ENCODE measurements at places on chromosomes 12 and 14. TPM values are rescaled to one million over a fixed set of nuclear protein-coding genes. Genes with fewer than 3 reads are reported as not detected.

GRCh38 chr14:53432378-53432802 is 279.3 kb upstream of the DDHD1 start:
- DNase-seq = peak; percentile 59

GRCh38 chr12:120229487-120230325 is 28.8 kb upstream of the RPLP0 start:
- DNase-seq = peak; percentile 60

GRCh38 chr12:1517007-1517406 is 77.4 kb downstream of the FBXL14 start:
- DNase-seq = no peak

GRCh38 chr14:93059917-93060545 is 55.7 kb downstream of the ITPK1 start:
- DNase-seq = no peak

DNA sequence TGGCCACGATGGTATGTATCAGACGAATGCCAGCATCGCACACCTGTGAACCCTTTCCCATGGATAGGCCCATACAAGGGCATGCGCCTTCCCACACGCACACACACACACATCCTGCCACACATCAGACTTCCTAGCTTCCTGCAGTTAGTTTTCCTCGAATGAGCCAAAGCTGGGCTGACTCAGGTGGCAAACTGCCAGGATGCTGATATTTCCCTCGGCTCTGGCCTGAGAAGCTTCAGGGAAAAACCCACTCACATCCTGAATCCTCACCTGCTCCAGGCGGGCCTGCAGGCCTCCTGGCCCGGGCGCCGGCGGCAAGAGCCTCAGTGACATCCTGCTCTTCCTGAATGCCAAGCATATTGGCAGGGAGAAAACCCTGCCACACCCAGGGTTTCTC is 22.4 kb downstream of the CALM1 start:
- DNase-seq = peak; percentile 74

DNA sequence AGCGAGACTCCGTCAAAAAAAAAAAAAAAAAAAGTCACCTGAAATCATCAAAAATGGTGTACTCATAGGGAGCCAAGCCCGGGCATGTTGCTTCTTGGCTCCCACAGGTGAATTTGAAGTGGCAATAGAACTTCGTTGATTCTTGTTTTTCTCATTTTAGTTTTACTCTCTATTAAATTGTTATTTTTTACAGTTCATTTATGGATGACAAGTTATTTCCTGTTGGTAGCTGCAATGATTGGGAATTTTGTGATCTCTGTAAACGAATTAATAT is 1.3 kb downstream of the TM7SF3 start:
- DNase-seq = no peak

- peak; percentile 35 for DNase-seq
Measured at GRCh38 chr14:55448141-55448614, 7.8 kb upstream of the TBPL2 start.

GRCh38 chr12:50988051-50988450 is 35.7 kb downstream of the HIGD1C start:
- no peak for DNase-seq

GRCh38 chr14:32576088-32576795 is 247.1 kb downstream of the AKAP6 start:
- DNase-seq = peak; percentile 39

DNA sequence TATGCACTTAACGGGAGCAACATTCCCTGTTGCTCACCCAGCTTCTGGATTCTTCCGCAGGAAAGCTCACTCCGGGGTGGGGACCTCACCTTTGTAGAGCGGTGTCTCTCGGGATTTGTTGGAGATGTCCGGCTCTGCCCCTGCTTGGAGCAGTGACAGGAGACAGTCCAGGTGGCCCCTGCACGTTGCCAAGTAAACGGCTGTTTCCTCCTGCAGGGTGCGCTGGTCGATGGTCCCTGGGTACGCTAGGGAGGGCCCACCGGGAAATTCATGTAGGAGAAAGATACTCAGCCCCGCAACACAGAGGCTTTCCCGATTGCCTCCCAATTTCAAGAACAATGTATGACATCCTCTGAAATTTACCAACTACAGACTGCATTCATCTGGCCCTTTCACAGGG is 23.1 kb downstream of the ASB2 start:
- peak; percentile 31 for DNase-seq

DNA sequence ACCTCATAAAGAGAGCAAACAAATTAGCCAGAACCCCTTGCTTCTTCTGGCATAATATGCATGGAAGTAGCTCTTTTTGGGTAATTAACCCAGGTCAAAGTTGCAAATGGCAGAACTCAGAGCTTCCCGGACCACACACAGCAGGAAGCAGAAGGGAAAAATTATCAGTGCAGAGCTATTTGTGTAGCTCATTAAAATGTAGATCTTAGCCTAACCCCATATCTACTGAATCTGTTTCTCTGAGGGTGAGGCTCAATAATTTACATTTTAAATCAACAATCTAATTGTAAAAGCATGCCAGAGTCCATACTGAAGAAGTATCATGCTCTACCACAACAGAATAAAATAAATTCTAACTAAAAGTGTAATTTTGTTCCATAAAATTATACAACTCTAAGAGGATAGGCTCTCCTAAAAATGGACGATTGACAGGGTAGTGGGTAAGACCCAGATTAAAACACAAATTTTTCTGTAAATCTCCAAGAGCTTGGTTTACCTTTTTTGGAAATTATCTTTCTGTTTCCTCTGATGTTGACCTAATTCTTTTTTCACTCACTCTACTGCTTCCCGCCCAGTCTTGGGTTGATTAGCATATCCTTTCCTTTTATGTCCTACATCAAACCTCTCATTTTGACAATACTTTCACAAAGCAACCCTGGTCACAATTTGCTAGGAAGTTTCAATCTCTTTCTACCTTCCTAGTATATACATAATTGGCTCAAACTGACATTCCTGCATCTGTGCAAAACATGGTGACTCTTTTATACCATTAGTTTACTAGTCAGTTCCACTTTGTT is 213.3 kb upstream of the SLC16A7 start:
- no peak for DNase-seq

DNA sequence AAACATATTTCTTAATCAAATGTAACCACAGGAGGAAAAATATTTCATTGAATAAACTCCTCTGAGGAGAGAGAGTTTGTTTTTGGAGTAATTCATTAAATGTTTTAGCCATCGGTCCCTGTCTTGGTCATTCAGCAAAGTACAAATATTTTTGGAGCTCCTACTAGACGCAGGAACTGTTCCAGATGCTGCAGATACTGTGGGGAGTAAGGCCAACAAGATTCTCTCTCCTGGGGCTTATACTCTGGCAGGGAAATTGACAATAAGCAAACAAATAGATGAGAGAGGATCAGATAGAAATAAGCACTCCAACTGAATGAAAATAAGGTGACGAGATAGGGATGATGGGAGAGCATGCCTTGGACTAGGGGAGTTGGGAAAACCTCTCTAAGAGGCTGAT is 264.1 kb downstream of the TTC8 start:
- DNase-seq = peak; percentile 42

DNA sequence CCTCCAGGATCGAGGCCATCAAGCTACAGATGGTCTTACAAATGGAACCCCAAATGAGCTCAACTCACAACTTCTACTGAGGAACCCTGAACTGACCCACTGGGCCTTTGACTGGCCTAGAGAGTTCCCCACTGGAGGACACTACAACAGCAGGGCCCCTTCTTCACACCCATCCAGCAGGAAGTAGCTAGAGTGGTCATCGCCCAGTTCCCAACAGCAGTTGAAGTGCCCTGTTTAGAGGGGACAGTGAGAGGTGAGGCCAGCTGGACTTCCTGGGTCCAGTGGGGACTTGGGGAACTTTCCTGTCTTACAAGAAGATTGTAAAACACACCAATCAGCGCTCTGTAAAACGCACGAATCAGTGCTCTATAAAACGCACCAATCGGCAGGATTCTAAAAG is 247.9 kb upstream of the BTG1 start:
- DNase-seq = no peak

The TUNAR gene
- not detected for total RNA-seq

The GZMB gene
- not detected for total RNA-seq

The TPCN1 gene
- 78.2 TPM for total RNA-seq

The FBXO34 gene
- 35.7 TPM for total RNA-seq

The CMTM5 gene
- not detected for total RNA-seq

The TOMM20L gene
- total RNA-seq = not detected

The TCL1B gene
- total RNA-seq = not detected

The CSRP2 gene
- total RNA-seq = 50.9 TPM
